Dermis microvascular lymphatic vessel endothelial cell (primary cell): ENCODE measurements at places on chromosomes 7 and 10. TPM values are rescaled to one million over a fixed set of nuclear protein-coding genes. Genes with fewer than 3 reads are reported as not detected.

GRCh38 chr10:66214721-66215404, 711.0 kb upstream of the LRRTM3 start:
- DNase-seq, result no peak

DNA sequence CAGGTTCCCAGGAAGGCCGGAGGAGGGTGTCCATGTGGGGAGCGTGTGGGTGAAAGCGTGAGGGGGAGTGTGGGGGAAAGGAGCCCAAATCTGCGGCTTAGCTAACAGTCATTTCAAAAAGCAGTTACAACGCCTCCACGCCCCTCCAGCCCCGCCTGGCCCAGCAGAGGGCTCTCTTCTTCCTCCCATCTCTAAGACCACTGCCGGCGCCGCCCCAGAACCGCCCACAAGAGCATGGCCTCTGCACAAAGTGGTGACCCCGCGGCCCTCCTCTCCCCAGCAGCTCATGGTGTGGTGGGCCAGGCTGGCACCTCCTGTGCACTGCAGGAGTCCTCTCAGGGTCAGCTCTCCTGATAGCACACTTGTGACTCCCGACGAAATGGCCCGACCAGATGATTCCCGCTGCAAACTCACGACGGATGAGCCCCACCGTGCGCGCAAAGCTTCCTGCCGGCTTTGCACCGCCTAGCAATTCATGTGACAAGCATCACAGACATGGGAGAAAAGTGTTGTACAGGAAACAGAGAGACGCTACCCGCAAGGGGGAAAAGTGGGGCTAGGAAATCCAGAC, 12.4 kb upstream of the HUS1 start:
- DNase-seq, result peak; percentile 76

DNA sequence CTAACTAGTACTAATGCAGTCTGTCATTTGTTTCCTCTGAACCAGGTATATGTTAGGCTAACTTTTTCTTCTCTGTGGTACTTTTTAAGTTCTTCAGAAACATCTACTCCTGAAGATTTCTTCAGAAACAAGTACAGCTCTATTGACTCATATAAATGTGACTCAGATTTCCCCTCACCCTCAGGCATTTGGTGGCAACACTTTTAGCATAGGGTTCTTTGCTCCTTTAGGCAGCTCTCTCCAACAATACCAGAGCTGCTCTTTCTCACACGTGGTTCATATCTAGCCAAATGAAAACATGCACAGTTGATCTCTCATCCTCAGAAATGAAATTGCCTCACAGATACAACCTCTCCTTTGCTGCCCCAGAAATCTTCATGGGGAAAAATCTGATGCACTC, 939.8 kb downstream of the SORCS1 start:
- DNase-seq, result no peak

- no peak for DNase-seq
Measured at GRCh38 chr10:32046151-32046550, 10.1 kb downstream of the KIF5B start.

DNA sequence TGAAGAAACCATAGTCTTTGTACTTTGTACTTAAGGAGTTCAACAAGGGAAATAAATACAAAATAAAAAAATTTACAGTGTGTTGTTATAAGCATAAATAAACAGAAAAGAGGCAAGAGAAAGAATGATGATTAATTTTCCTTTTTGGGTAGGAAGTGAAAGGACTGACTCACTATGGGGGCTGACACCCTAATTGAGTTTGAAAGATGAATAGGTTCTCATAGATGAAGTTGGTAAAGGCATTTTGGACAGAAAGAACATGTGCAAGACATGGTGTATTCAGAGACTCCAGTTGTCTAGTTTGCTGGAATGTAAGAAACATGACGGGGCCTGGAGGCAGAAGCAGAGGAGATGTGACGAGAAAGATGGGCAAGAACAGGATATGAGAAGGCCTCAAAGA, 83.7 kb downstream of the VPS50 start:
- DNase-seq, result no peak

GRCh38 chr7:7843972-7844371, 124.6 kb upstream of the GLCCI1 start:
- DNase-seq, result no peak

Gene NKX1-2
- not detected in 2 replicates for total RNA-seq

Gene PON1
- total RNA-seq, result not detected in 2 replicates

GRCh38 chr10:88531392-88532052, 51.6 kb downstream of the RNLS start:
- DNase-seq, result no peak

DNA sequence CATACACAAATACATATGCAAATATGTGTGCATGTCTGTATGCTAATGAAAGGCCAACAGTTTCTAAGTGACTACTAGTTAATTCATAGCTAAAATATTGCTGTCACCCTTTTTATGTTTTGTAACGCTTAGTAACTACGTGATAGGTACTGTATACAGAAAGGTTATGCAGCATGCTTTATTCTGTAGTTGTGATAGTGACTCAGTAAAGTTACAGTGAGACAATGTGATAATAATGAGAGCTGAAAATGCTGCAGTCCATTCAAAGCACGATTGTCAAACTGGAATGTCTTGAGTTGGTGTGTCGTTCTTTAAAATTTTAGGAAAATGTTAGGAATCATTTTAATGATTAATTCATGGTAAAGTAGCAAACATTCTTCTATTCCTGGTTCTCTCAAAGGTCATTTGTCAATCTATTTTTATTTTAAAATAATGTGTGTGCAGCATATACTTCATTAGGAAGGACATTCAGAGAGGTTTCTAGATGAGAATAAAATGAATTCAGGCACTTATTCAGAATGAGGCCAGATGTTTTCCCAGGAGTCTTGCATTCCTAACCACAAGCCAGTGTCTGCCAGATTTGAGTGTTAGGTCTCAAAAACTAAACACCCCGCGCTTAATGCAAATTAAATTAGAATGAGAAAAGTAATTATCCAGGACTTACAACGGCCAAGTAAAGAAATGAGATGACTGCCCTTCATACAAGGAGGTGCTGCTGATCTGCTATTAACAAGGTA, 408.8 kb upstream of the FZD8 start:
- DNase-seq, result no peak

Gene CHST3
- 4.6 and 6.2 TPM in 2 replicates for total RNA-seq

DNA sequence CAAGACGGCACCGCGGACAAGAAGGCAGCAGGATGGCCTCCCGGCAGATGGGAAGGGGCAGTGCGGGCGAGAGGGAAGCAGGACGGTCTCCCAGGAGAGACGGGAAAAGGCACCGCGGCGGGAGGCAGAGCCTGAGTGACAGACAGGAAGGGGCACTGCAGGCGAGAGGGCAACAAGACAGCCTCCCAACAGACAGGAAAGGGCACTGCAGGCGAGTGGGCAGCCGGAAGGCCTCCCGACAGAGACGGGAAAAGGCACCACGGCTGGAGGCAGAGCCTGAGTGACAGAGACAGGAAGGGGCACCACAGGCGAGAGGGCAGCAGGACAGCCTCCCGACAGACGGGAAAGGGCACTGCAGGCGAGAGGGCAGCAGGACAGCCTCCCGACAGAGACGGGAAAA, 32.6 kb downstream of the ESYT2 start:
- no peak for DNase-seq

- peak; percentile 24 for DNase-seq
Measured at GRCh38 chr7:3897430-3898372, 596.6 kb downstream of the SDK1 start.

Gene JMJD1C
- 103 and 145 TPM in 2 replicates for total RNA-seq

DNA sequence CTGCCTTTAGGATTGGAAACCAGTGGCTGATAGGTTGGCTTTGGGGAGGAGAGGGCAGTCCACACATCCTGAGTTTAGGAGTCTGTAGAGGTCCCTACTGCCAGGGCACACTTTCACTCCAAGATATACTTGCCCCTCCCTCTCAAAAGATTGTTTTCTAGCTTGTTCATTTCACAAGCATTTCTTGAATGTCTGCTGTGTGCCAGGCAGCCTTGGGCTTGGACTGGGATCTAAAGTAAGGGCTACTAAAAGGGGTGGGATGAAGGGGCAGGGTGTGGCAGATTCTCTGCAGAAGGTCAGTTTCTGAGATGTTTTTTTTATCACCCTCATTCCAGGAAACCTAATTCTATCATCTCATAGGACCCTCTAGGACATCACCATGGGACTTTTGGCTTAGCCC, 272.4 kb downstream of the SKAP2 start:
- no peak for DNase-seq

- DNase-seq, result peak; percentile 42
Measured at GRCh38 chr10:15306735-15307280, 64.3 kb downstream of the FAM171A1 start.

DNA sequence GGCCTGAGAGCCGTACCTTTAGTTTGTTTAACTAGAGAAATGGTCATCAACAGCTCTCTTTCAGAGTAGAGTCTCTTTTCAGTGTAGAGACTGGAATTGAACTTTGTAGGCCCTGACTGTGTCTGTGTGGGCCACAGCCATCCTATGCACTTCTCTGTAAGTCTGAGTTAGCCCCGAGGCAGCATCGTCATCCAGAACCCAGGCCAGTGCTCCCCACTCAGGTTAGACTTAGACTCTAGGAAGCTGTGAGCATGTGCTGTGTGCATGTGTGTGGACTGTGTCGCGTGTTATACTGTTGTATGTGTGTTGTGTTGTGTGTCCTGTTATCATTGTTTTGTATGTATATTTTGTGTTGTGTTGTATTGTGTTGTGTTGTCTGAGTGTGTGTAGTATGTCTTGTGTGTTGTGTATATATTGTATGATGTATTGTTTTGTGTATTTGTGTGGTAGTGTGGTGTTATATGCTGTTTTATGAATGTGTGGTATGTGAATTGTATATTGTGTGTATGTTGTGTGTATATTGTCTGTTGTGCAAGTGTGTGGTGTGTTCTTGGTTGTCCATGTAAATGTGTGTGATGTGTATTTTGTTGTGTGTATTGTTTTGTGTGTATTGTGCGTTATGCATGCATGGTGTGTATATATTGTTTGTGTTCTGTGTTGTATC, 18.1 kb upstream of the NCAPG2 start:
- no peak for DNase-seq

GRCh38 chr10:102009801-102010425, 46.1 kb downstream of the ARMH3 start:
- DNase-seq, result peak; percentile 56

GRCh38 chr7:28293527-28293835, 112.9 kb upstream of the JAZF1 start:
- no peak for DNase-seq

DNA sequence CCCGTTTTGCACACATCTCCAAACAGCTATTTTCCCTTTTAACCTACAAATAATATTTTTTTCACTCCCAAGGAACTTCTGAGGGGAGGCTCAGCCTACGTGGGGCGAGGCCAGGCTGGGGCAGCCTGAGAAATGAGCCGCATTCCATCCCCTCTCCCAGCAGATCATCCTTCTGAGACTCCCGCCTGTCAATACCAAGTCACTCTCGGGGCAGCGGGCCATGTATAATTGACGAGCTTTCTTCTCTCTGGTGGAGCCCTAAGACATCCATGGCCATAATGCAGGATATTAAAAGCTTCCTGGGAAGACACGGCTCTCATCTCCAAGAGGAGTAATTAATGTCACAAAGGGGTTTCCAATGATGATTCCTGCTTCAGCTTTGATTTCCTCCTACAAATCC, 37.8 kb upstream of the CHST15 start:
- no peak for DNase-seq

DNA sequence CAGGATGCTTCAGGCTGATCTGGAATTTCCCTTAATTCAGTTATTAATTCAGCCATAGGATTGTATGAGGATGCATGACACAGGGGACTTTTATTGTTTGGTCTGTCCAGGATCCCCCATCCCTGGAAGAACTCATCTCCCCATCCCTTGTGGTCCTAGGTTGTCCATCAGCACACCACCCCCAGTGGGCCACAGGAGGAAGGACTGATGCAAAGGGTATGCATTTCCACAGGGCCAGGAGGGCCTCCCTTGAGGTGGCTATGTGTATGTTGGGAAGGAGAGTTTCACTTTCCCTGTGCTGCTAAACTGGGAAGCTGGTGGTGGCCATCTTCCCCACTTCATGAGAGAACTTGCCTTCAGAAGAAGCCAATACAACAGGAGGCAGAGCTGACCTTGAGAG, 44.6 kb upstream of the GRB10 start:
- no peak for DNase-seq

DNA sequence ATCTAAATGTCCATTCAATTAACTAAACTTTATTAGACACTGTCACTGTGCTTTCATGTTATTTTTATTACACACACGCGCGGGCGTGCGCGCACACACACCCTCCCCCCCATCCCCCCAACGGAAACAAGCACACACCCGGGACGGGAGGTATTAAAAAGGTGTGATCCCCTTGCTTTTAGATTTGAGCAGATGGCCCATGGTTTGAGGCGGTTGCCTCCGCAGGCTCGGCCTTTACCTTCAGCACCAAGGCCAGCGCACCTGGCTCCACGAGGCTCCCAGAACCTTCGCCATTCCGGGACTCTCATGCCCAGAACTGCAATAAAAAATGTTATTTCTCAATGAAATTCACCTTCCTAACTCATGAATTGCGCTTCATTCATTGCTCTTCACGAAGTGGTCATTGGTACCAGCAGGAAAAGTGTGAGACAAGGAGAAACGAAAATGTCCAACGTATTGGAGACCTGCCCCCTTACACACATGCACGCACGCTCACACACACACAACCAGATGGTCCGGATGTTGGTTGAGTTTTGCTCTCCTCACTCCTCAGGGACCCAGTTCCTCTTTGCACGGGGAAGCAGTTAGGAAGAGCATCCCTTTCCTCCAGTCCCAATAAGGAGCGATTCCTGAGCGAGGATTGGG, 20.8 kb upstream of the PTF1A start:
- DNase-seq, result peak; percentile 24

Gene ELFN1
- 0.38 and 0.90 TPM in 2 replicates for total RNA-seq

DNA sequence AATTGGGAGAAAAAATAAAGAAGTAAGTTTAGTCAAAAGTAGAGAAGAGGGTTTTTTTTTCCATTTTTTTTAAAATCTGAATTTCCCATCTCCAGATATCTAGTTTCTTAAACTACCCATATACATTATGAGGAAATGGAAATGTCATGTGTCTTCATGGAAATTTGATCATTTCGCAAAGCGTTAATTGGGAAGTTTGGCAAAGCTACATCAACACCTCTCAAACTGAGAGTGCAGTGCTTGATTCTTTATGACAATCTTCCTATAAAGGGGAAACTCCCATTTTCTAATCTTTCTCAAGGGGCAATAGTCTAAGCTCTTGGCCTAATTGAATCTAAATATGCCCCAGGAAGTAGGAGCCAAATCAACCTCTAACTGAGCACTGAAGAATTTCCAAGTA, 110.4 kb upstream of the INHBA start:
- no peak for DNase-seq

- no peak for DNase-seq
Measured at GRCh38 chr7:82548141-82548688, 104.6 kb upstream of the CACNA2D1 start.

- DNase-seq, result no peak
Measured at GRCh38 chr10:88157981-88158465, 294.6 kb downstream of the PTEN start.

- DNase-seq, result no peak
Measured at GRCh38 chr7:136058546-136058945, 81.4 kb upstream of the MTPN start.

GRCh38 chr7:51366172-51366728, 49.6 kb upstream of the COBL start:
- no peak for DNase-seq

DNA sequence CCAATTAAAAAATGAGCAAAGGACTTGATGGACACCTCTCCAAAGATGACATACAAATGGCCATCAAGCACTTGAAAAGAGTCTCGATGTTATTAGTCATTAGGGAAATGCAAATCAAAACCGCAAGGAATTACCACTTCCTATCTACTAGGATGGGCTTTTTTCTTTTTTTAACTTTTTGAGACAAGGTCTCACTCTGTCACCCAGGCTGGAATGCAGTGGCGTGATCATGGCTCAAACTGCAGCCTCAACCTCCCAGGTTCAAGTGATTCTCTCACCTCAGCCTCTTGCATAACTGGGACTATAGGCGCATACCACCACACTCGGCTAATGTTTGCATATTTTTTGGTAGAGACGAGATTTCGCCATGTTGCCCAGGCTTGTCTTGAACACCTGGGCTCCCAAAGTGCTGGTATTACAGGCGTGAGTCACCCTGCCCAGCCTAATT, 13.6 kb downstream of the NKX1-2 start:
- DNase-seq, result no peak
